ENCODE measurements at places on chromosomes 6 and 20. TPM values are rescaled to one million over a fixed set of nuclear protein-coding genes. Genes with fewer than 3 reads are reported as not detected.

DNA sequence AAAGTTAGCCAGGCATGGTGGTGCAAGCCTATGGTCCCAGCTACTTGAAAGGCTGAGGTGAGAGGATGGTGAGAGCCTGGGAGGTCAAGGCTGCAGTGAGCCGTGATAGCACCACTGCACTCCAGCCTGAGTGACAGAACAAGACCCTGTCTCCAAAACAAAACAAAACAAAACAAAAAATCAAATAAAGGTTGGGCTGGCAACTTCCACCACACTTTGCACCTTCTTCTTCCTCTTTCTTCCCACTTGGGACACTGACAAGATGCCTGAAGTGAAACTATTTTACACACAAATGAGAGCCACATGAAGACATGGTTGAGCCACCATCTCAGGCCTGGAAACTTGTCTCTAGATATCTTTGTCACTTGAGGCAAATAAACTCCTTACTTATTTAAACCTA lies 53.8 kb upstream of the CCDC28A start:
- no peak for DNase-seq

DNA sequence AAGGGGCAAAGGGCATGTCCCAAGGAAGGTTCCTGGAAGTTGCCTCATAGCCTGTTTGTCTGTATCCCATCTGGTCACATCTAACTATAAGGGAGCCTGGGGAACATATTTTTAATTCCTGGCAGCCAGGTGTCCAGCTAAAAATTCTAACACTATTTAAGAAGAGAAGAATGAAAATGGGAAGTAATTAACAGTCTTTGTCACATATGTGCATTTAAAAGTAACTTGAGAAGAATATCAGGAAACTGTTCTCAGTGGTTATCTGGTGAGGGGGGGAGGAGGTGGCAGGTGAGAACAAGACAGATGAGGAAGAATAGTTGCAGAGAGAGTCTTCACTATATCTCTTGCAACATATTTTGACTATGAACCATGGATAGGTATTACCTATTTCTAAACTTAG lies 75.5 kb upstream of the ELOVL5 start:
- no peak for DNase-seq

- peak; percentile 13 for DNase-seq
Observed at GRCh38 chr20:20568604-20569205, 143.7 kb downstream of the RALGAPA2 start.

DNA sequence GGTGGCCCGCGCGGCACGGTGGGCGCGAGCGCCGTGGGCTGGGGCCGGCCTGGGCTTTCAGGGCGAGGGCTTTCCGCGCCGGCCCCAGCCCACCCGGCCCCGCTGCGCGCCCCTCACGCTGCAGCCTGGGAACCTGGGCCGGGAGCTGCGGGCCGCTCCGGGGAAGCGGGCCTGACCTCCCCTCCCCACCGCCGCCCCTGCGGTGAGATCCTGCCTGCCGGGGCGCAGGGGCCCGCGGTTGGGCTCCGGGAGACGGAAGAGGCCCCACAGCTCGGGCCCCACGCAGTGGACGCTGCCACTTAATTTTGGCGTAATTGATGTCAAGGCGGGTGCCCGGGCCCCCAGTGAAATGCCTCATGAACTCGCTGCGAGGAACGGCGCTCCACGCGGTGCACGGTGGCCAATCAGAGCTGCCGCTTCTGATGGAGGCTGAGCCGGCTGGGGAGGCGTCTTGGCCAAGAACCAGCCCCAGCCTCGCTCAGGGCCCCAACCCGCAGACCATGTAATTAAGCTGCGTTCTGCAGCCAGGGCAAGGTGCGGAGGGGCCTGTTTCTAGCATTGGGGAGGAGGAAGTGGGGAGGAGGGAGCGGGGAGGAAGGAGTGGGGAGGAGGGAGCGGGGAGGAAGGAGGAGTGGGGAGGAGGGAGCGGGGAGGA lies 96.1 kb upstream of the BHLHE23 start:
- peak; percentile 63 for DNase-seq

DNA sequence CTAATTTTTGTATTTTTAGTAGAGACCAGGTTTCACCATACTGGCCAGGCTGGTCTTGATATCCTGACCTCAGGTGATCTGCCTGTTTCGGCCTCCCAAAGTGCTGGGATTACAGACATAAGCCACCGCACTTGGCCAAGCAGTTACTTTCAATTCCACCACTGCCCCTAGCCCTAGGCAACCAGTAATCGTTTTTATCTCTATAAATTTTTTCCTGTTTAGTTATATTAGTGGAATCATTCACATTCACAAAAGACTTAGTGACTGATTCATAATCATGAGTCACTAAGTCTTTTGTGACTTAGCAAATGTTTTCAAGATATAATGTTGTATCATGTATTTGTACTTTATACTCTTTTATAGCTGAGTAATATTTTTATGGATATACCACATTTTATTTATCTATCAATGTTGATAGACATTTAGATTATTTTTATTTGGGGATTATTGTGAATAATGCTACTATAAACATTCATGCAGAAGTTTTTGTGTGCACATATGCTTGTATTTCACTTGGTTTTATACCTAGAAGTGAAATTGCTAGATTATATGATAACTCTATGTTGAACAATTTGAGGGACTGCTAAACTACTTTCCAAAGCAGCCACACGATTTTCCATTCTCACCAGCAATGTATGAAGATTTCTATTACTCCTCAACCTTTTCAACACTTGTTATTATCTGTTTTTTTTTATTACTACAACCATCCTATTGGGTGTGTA lies 421.4 kb upstream of the ID4 start:
- no peak for DNase-seq

GRCh38 chr6:130674604-130675003 lies 152.6 kb upstream of the SMLR1 start:
- DNase-seq, result no peak

C6orf163 gene
- 4.9 TPM for total RNA-seq

SGK2 gene
- 0.41 TPM for total RNA-seq

CDSN gene
- not detected for total RNA-seq
